ENCODE measurements at places on chromosomes 16 and 17.

DNA sequence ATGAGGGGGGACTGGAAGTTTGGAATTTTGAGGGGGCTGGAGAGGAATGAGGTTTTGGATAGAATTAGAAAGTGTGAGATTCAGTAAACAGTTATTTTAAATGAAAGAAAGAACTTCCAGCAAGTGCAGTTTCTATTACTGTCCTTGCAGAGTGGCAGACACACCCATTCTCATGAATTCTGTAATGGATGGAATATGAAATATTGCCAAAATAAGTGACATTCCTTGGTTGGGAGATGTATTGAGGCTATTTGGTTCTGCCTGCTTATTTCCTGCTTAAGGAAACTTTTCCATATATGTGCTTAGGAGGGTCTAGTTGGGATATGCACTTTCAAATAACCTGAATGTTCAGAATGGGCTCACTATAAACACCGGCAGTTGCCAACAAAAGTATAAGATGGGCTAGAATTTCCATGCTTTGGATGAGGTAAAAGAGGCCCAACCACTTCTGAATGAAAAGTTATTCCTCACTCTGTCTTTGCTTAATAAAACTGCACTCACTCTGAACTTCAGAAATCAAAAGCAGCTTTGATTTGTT is 434.4 kb downstream of the CA10 start:
- no peak for DNase-seq

- no peak for DNase-seq
Observed at GRCh38 chr17:29143894-29144293, 36.3 kb downstream of the MYO18A start.

DNA sequence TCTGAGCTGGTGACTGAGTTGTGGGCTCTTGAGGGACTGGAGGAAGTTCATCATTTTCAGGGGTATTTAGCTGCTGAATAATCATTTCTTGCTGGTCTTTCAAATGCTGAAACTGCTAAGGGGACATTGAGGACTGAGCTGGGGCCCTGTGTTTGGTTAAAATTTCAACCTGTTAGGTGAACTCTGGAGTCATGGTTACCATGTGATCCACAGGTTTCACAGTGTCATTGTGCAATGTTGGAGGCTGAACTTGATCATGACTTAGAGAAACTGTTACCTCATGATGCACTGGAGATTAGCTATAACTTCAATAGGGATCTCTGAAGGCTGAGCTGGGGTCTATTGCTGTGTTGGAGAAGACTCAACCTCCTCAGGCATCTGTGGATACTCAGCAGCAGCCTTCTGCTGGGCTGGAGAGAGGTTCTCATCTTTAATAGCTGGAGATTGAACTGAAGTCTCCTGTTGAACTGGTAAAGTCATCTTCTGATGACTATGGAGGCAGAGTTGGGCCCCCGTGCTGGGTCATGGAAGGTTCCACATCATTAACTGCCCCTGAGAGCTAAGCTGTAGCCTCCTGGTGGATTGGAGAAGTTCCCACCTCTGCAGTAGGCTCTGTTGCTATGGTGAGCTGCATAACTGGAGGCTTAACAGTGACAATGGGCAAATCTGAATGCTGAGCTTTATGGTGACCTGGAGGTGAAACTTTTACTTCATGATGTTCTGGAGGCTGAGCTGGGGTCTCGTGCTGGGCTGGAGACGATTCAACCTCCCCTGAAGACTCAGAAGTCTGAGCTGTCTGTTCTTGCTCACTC is 15.2 kb downstream of the RDM1 start:
- DNase-seq, result no peak

GRCh38 chr16:10619271-10619849 is 39.0 kb upstream of the EMP2 start:
- peak; percentile 68 for DNase-seq

DNA sequence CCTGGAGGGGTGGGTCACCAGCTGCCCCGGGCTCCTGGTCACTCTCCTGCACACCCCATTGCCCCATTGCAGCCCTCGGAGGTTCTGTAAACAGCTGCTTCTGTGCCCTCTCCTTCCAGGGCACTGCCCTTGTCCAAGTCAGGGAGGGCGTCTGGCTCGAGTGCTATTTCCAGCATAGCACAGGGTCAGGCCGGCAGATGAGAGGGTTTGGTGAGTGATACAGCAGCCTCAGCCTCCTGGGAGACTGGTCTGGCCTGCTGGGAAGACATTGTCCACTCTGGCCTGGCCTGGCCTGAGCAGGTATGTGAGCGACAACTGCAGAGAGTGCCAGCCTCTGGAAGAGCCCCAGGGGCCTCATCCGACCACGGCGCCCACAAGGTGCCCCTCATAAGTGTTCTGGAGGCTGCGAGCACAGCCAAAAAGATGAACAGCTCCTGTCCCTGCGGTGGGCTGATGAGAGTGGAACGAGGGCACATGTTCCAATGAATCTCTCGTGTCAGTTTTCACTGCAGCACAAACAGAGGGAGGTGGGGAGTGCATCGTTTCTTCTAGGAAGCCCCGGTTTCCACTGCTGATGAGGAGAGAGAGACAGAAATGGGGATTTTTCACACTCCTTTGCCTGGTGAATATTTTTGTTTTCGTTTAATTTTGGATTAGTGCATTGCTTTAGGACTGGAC is 105.8 kb upstream of the SDK2 start:
- no peak for DNase-seq

DNA sequence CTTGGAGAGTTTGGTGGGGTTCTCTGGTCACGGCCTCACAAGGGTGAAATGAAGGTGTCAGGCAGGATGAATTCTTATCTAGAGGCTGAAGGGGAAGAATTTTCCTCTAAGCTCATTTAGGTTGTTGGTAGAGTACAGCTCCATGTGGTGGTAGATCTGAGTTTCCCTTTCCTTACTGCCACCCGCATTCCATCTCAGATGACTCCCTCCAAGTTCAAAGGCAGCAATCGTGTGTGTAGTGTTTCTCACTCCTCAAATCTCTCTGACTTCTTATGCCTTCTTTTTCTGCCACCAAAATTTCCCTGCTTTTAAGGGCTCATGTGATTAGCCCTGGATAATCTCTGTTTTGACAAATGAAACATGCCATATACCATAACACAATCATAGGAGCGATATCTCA is 135.5 kb upstream of the MYOCD start:
- DNase-seq, result no peak

DNA sequence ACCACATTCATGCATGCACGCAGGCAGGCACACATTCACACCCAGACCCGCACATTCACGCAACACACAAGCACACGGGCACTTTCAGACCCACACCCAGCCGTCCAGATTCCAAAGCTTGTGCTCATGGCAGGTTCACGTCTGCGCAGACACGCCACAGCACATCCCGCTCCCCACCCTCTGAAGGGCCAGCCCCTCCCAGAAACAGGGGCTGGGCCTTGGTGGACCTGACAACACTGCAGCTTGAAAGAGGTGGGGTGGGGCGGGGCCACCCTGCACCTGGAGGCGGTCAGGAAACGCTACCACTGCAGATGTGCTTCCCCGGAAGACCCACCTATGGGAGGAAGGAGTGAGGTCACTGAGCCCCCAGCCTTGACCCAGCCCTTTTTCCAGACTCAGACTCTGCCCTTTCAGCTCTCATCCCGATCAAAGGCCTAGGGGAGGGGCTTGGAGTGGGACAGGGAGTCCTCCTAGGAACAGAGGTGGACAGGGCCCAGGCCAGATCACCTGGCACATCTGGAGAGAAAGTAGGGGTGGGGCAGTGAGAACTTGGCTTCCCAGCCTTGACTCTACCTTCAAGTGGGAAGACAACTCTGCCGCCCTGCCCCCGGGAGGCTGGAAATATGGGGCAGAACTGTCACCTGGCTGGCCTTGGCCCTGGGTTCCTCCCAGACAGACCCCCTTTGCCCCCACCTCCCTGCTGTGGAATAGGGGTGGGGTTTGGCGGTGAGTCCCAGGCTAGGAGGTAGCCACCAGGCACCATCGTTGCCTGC is 11.0 kb downstream of the P3H4 start:
- no peak for DNase-seq

DNA sequence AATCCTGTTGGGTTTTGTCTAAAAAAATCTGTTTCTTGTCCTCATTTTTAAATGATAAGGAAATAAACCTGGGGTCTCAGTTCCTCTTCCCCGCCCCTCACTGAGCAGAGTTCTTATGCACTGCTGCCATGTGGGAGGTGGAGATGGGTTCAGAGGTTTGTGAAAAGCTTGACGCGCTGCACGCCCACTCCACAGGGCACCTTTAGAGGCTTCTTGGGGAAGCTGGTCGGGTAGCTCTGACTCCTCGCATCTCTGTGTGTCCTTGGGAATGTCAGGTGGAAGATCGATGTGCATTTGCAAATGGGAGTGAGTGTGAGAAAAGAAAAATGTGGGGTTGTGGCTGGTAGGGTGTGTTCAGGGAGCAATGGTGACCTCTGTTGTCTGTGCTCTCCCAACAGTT is 4.7 kb upstream of the ZNHIT3 start:
- no peak for DNase-seq

- DNase-seq, result no peak
Observed at GRCh38 chr17:17757956-17758845, 76.9 kb downstream of the RAI1 start.

- no peak for DNase-seq
Observed at GRCh38 chr17:1947743-1948516, 77.2 kb downstream of the RTN4RL1 start.

DNA sequence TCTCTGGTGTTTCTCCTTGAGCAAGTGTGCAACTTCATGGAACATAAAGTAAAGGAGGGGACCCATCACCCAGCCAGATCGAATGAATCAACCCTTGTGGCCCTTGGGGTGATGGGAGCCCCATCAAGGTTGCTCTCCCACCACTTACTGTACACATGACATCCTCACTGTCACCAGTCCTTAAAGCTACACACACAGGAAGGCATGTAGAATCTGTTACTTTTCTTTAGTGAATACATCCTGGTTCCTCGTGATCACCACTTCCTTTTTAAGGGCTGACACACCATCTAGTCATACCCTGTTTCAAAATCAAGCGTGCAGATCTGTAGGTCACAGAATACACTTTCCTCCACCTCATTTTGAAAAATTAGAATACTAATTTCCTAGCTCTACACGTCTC is 22.6 kb upstream of the MPHOSPH6 start:
- no peak for DNase-seq

- DNase-seq, result peak; percentile 67
Observed at GRCh38 chr17:41784207-41784744, 2.2 kb downstream of the JUP start.

DNA sequence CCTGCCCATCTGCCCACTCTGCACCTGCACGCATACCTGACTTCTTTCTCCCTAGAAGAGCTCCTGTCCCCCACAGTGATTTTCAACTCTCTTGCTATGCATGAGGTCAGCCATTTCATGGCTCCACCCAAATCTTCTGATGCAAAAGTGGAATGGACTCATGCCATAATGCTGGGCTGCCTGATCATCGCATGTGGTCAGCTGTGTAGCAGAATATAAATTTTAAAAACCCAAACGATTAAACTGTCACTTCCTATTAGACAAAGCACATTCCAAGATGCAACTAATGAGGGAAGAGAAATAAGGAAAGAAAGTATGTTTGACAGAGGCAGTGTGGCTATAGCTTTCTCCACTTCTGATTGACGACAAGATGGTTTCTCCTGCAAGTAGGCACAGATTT is 26.1 kb downstream of the GRIN2A start:
- no peak for DNase-seq

DNA sequence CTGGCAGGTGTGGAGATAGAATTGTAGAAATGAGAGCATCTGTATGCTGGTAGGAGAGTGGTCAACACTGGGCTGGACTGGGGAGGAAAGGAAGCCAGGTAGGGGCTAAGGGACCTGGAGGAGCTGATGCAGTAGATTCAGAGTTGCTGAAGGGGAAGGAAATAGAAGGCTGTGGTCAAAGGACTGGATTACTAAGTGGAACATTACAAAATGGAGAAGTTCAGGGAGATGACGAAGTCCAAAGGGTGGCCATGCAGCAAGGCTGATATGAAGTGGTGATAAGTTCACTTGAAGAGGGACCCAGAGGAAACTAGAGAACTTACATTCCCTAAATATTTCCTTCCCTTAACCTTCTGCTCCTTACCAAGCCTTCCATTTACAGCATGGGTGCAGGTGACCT is 8.6 kb upstream of the CCL2 start:
- DNase-seq, result no peak

DNA sequence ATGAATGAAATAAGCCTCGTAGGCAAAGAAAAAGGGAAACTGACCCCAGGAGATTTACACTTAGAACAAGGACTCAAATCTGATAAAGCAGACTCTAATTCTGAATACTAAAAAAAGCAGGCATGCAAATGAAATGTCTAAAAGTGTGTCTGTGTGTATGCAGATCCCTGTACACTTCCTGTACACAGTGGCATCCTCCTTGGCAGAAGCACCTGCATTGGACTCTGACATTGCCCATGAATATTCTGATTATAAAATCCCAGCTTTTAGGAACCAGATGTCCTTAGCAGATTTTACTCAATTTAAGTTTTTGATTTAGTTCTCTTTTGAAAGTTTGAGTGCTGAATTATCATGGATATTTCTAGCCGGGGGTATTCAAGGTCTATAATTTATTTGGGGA is 306.0 kb upstream of the CDH8 start:
- no peak for DNase-seq

DNA sequence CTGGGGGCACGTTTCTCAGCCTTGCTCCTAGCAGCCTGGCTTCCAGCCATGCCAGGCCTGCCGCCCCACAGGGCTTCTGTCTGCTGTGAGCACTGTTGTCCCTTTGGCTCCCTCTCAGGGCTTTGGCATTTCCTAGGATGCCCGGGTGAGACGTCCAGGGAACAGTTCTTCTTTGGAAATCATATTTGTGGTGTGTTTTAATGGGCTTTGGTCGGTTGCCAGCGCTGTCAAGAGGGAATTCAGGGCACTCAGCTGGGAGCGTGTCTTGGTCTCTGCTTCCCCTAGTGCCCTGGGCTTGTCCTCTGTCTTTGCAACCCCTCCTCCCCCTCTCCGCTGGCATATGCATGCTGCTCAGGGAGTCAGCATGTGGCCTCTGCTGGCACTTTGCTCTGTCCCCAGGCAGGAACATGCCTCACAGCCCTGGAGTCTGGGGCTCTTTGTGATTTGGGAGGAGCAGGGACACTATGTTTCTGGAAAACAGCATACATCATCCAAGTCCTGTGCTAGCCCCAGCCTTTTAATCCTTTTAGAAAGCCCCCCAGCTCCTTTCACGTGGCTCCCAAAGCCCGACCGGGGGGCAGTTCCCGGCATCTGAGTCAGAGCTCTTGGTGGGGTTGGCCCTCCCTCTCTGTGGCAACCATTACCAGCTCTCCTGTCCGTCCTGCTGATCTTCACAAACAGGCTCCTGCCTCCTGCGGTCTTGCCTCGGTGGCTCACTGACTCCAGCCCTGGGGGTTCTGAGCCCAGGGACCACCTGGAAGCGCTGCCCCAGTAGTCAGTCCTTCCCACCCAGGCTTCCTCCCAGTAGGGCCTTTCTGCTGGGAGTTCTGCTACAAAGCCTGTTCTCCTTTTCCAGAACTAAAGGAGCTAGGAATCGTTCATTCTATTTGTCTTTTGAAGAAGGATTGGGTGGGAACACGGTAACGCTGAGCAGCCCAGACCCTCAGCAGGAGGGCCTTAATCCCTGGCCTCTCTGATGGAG is 26.7 kb downstream of the SAP30BP start:
- DNase-seq, result peak; percentile 84

DNA sequence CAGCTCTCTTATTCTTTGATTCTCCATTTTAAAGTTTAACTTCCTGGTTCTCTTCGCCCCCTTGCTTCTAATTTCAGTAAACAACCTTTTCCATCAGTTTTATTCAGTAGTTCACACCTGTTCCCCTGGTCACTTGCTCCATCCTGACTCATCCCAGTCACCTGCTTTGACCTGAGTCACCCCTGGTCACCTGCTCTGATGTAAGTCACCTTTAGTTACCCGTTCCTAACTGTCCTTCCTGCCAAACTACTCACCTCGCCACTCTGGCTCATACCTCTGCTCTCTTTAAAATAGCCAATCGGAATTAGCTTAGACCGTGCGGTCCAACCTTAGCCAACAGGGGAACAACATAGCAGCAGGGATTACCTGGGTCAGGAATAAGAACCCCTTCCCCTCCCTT is 4.7 kb upstream of the NLRC5 start:
- DNase-seq, result no peak
